ENCODE measurements at places on chromosomes 7 and 10.
A peak's percentile ranks its signal among the peaks of the same experiment; 100 is the strongest.

GRCh38 chr7:85106719-85107118 lies 80.1 kb downstream of the SEMA3D start:
- DNase-seq = no peak

DNA sequence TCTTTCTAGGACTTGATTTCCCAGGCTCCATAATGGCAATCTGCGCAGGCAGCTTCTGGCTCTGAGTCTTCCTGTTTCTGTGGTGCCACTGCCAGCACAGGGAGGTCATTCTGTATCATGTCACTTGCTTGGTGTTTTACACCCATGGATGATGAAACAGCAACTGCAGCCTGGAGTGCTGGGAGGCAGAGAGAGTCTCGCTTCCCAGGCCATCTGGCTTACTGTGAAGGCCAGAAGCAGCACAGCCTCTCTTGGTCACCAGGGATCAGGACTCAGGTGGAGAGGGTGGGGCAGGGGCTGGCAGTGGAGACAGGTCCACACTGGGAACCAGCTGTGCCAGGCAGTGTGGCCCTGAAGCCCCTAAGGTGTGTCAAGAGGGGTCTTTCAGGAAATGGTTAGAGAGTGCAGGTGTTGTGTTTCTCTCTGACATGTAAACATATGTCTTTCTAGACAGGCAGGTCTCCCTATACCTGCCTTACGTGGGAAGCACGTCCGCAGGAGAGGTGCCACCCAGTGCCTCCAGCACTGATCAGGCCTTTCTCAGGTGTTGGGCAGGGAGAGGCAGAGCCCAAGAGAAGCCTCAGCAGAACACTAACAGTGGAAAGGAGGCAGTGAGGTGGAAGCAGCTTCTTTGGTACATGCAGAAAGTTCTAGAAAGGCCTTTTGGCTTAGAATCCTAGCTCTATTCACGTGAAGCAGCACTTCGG lies 71.4 kb downstream of the INSIG1 start:
- DNase-seq = no peak

DNA sequence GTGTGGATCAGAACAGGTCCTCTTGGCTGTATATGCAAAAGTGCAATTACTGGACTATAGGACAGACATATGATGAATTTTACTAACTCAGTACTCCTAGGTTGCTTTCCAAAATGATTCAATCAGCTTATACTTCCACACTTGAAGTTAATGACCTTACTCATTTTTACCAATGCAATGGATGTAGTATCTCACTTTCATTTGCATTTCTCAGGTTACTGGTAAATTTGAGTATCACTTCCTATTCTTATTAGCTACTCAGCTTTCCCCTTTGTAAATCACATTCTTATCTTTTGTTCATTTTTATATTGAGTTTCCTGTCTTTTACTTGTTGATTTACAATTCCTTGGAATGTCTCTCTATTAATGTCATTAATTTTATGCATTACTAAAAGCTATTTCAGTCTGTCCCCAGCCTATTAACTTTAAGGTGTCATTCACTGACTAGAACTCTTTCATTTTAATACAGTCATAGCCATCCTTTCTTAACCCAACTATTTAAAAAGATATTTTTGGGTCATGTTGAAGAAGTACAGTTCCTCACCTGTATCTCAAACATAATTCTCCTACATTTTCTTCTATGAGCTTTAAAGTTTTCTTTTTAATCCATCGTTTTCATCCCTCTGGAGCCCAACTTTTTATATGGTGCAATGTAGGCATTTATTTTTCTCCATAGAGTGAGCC lies 88.6 kb downstream of the VIM start:
- no peak for DNase-seq

DNA sequence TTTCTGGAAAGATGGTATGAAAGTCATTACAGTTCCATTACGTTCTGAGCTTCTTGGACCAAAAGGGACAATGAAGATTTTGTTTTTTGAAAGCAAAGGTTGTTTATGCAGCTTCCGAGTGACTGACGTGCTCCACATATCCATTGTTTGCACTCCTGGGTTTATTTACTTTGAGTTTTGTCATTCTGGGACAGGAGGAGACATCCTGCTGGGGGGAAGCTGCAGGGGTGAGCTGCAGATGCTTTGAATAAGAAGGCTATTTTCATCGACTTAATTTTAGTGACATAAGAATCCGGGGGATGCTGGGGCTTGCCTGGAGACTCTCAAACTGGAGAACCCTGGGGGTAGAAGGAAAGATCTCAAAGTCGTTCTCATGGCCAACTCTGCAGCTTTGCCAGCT lies 12.7 kb upstream of the SFMBT2 start:
- DNase-seq = no peak

GRCh38 chr10:16909271-16909767 lies 92.1 kb upstream of the RSU1 start:
- no peak for DNase-seq

- no peak for DNase-seq
Observed at GRCh38 chr7:44849259-44849884, 1.5 kb upstream of the H2AZ2 start.

DNA sequence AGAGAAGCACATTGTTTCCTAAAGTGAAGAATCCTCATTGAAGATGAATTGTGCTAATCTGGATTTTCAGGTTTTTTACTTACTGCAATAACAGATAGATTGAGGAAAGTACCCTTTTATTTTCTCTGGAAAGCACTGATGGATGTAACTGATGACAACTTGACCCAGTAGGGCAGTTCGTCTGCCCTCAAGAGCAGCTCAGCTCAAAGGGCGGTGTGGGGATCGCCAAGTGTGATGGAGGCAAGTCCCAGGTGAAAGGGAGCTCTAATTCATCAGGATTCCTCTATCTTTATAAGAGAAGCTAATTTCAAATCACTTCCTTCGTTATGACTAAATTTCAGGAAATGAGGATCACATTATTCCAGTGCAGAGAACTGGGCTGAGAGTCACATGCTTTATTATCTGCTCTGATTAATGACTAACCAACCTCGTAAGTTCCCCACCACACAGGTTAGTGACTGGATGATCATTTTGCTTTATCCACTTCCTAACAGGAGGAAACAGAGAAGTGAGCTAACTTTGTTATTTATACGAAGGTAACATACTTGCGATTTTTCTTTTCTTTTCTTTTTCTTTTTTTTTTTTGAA lies 98.8 kb downstream of the PFKFB3 start:
- no peak for DNase-seq

GRCh38 chr7:106485919-106486318 lies 175.0 kb downstream of the CCDC71L start:
- DNase-seq = no peak

DNA sequence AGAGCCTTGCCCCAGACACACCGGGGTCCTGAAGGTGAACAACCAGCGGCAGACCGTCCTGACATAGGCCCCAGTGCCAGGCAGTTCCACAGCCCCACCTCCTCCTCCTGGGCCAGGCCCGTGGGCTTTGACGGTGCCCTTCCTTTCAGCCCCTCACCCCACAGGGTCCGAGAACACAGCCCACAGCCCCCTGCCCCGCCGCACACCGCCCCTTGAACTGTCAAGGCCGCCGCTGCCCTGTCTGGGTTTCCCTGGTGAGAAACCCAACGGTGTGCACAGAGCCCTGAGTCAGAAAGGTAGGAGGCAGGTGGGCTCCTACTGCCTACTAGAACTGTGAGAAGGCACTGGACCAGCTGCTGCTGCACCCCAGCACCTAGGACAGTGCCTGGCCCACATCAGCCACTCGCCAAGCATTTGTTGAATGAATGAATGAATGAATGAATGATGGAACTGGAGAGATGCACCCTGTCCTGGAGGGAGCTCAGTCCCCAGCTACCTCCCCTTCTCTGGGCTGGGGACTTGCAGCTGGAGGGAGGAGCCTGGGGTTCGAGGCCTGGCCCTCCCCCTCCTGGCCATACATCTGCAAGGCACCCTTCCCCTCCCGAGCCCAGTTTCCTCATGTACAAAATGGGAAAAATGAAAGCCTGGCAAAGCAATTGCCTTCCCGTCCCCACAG lies 117.9 kb downstream of the SLIT1 start:
- DNase-seq = no peak

DNA sequence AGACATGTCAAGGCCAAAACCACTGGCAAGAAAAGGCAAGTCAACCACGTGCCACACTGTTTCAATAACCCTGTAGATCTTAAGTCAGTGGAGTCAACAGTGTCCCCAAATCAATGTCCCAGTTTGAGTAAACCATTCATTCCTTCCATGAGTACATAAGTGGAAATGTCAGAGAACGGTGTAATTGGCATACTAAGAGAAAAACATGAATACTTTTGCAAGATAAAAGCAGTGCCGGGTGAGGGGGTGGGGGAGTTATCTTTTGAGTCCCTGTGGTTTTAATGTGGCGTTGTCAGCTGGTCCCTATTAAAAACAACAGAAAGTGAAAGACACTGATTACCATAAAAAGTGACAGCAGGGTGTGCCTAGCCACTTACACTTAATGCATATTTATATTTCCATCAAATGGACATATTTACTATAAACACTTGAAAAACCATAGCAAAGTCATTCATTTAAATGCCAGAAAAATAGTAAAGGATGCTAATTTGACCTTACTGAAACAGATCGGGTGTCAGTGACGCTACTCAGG lies 37.8 kb downstream of the RSU1 start:
- DNase-seq = peak; percentile 37

DNA sequence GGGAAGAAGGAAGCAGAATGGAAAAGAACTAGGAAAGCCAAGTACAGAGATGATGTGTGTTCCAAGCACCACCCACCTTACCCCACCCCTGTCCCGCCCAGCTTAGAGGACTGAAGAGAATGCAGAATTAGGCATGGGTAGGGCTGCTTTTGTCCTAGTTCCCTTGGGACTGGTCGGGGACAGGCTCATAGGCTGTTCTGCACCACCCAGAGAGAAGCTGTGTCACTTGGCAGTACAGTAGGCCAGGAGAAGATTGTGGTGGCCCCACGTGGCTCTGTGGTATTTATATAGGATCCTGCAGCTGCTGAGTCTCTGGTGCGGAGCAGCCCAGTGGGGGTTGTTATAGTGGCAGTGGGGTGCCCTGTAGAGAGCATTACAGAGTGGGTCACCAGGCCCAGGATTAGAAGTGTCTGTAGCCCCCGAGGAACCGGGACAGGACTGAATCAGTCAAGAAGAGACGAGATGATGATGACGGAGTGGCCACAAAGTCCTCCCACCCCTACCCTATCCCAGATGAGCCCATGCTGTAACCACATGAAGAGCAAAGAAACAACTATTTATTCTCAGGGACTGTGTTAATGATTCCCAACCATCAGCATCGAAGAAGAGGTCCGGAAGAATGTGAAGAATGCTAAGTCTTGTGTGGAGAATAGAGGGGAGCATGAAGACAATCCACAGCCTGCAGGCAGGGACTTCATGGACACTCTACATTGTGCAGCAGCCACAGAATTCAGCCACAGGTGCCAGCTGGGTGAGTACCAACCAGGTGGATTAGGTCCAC lies 88.9 kb downstream of the C1GALT1 start:
- no peak for DNase-seq

DNA sequence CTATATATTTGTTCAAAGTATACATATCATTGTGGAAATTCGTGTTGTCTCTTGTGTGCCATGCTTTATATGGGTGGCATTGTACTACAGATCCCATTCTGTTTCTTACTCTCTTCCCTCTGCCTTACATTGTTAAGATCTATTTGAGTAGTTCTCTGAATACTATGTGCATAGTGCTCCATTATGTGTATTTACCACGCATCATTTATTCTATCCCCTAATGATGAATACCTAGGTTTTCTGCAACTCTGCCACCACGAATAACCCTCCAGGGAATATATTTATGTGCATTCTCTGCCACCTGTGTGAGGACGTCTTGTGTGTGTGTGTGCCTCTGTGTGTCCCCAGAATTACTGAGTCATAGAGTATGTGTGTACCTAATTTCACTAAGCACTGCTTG lies 431.2 kb upstream of the C7orf33 start:
- no peak for DNase-seq

GRCh38 chr10:110244550-110244949 lies 37.1 kb downstream of the MXI1 start:
- no peak for DNase-seq

DNA sequence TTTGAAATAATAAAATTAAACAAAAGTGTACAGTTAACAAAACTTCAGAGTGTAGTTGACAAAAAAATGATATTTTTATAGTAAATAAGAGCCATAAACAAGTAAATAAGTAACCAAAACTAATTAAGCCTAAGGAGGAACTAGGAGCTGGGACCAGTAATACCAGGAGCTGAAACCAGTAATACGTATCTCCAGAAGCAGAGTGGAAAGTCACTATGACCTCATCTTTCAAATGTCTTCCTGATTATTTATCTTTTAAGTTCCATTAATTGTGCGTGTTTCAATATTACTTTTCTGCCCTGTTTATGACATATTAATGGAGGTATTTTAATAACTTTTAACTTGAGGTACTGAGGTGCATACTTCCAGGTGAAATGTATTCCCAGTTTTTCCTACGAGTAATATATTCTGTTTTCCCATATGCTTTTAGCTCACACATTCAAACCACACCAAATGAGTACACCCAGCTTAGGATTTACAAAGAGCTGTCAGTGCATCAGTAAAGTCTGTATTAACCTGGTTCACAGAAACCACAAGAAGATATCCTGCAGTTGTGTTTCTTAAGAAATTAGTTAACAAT lies 283.7 kb upstream of the HGF start:
- no peak for DNase-seq

DNA sequence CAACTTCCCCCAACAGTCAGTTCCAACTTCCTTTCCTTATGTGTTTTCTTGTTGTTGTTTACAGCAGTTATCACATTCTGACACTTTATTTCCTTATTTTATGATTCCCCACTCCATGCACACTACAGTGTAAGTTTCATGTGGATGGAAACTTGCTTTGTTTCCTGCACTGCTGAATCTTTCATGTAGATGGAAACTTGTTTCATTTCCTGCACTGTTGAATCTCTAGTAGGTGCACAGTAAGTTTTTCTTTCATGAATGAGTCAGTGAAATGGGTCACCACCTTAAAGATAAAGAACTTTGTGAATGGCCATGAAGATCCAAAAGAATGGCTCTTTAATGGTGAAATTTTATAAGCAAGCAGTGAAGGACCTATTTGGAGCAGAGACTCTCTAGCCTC lies 61.4 kb downstream of the SHOC2 start:
- no peak for DNase-seq

DNA sequence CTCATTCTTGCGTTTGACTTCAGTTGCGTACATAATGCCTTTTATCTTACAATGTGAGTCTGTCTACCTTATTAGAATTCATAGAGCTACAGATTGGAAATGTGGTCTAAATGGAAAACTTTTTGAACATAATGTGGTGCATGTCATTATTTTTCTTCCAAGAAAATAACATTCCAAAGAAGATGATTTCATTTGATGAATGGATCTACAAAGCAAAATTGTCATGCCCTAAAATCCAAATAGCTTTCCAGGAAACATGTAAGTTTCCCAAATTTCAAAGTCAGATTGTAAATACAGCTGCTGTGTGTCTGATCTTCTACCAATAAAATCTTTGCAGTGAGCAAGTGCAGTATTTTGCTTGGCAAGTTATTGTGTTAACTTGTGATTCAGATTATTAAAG lies 101.8 kb upstream of the FZD8 start:
- DNase-seq = no peak
